ENCODE measurements at places on chromosomes 1 and 21.

GRCh38 chr1:99363531-99363930 lies 99.2 kb downstream of the PLPPR4 start:
- no peak for DNase-seq

DNA sequence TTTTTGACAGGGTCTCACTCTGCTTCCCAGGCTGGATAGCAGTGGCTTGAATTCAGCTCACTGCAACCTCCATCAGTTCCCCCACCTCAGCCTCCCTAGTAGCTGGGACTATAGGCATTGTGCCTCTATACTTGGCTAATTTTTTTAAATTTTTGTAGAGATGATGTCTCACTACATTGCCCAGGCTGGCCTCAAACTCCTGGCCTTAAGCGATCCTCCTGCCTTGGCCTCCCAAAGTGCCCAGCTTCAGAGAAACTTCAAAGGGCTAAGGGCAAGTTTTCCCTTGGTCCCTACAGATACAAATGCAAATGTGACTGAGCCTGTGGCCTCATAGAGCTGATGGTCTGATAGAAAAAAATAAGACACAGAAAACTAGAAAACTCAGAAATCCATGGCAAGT lies 52.9 kb upstream of the PRRC2C start:
- no peak for DNase-seq

GRCh38 chr1:217369271-217369981 lies 261.5 kb downstream of the GPATCH2 start:
- DNase-seq, result no peak

DNA sequence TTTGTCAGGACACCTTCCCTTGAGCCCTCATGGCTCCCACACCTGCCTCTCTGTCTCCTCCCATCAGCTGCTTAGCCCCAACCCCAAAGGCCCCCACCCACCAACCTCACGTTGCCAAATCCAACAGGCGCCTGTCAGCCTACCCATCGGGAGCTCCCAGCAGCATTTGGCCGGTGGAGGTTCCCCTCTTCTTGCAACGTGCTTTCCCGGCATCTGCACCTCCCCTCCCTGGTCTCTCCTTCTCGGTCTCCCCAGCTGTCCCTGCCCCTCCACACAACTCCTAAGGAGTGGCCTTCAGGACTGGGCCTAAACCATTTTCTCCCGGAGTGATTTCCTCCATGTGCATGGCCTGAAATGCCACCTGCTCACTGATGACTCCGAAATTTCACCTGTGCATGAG lies 71.9 kb downstream of the KLHDC7A start:
- DNase-seq, result no peak

Data from stimulated activated CD8-positive, alpha-beta memory T cell treated with anti-CD3 and anti-CD28 coated beads, Interleukin-15, amount 100 ng/mL, for 24 hours (primary cell).